Fibroblast of lung (primary cell): ENCODE measurements at places on chromosomes 3 and 15. TPM values are rescaled to one million over a fixed set of nuclear protein-coding genes. Genes with fewer than 3 reads are reported as not detected.
A peak's percentile ranks its signal among the peaks of the same experiment; 100 is the strongest.

- no peak overlapping the region for H3K4me3 ChIP-seq
- H3K36me3 ChIP-seq, result no peaks in the 10 kb centered on the region
- H3K27ac ChIP-seq, result no peak overlapping the region
- no peaks in the 10 kb centered on the region for H3K27me3 ChIP-seq
- DNase-seq, result no peak
Measured at GRCh38 chr15:67873777-67874176, 33.9 kb upstream of the RNU6-1 start.

DNA sequence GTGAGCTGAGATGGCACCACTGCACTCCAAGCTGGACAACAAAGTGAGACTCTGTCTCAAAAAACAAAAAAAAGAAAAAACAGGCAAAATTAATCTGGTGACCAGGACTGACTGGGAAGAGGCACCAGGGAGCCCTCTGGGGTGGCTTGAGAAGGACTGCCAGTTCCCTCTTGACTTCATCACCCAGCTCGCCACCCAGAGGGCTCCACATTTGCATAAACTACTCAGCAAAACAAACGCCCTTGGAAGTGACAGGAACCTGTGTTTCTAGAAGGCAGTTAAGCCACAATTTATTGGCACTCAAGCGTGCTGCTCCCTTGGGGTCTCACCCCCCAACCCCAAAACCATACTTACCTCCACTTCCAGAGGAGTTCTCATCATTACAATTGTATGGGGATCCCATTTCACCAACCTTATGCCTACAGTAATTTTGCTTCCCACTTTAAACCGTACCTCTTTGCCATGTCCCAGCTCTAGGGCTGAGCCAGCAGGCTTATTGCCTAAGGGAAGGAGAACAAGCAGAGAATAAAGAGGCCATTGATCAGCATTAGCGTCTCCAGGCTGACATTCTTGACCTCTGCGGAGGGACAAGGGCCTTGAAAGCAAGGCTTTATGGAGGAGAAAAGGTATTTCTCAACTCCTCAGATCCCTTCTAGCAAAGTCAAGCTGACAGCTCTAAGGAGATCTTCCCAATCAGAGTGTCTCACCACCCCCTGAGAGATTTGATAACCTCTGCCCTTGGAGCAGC is 357.4 kb downstream of the SHQ1 start:
- H3K4me1 ChIP-seq, result peaks cover 19% of the 10 kb centered on the region
- H3K4me3 ChIP-seq, result no peak overlapping the region
- peaks cover 2% of the 10 kb centered on the region for H3K27me3 ChIP-seq
- no peak overlapping the region for H3K27ac ChIP-seq

DNA sequence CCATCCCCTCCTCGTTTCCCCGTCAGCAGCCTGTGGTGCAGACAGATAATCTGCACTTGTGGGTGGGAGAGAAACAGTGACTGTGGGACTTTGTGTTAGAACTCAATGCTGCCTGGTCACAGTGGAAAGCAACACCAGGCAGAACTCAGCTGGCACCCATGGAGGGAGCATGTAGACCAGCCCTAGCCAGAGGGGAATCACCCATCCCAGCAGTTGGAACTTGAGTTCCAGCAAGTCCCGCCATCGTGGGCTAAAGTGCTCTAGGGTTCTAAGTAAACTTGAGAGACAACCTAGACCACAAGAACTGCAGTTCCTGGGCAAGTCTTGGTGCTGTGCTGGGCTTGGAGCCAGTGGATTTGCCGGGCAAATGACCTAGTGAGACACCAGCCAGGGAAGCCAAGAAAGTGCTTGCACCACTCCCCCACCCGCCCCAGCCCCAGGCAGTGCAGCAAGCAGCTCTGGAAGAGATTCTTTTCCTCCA is 24.4 kb downstream of the ISG20 start:
- DNase-seq, result peak; percentile 10
- no peaks in the 10 kb centered on the region for H3K4me1 ChIP-seq
- H3K27me3 ChIP-seq, result no peaks in the 10 kb centered on the region
- no peaks in the 10 kb centered on the region for H3K36me3 ChIP-seq

- peak; percentile 2 for DNase-seq
- no peaks in the 10 kb centered on the region for H3K36me3 ChIP-seq
- H3K4me1 ChIP-seq, result no peaks in the 10 kb centered on the region
- H3K27me3 ChIP-seq, result no peaks in the 10 kb centered on the region
- H3K4me3 ChIP-seq, result no peak overlapping the region
Measured at GRCh38 chr3:168812234-168812633, 716.5 kb upstream of the GOLIM4 start.

- no peak overlapping the region for H3K4me3 ChIP-seq
- H3K4me1 ChIP-seq, result peaks cover 9% of the 10 kb centered on the region
- H3K27ac ChIP-seq, result peak overlapping the region; percentile 30
- H3K36me3 ChIP-seq, result no peaks in the 10 kb centered on the region
- H3K27me3 ChIP-seq, result no peaks in the 10 kb centered on the region
Measured at GRCh38 chr15:99703603-99704443, 29.4 kb downstream of the LYSMD4 start.

DNA sequence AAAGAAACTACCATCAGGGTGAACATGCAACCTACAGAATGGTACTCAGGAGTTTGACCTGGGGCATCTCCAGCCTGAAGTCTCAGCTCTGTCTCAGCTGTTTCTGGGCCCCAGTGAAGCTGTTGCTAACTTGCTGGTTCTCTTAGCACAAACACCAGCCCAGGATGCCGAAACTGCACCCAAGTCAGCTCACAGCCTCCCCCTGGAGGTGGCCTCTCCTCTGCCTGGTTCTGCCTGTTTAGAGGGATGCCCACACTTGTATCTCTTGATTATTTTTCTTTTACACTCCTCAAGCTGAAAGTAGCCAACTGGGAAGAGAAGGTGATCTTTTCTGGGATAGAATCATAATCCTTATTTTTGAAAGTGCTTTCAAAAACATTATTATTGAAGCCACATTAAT is 289.0 kb upstream of the RASGRP1 start:
- H3K36me3 ChIP-seq, result no peaks in the 10 kb centered on the region
- no peaks in the 10 kb centered on the region for H3K27me3 ChIP-seq
- no peak overlapping the region for H3K4me3 ChIP-seq

DNA sequence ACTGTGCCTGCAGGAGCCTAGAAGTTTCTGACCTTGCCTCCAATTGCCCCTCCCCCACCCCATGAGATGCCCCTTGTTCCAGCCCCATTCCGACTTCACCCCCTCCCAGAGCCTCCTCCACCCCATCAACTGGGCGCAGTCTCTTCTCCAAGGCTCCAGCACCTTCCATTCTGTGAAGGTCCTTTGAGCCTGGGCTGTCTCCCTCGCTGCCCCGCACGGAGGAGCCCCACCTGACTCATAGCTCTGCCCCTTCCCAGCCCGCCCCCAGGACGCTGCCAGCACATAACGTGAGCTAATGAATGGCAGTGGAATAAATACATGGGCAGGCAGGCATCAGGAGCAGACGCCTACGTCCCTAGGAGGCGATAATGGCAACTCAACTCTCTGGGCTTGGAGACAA is 113.1 kb downstream of the NUP210 start:
- DNase-seq, result no peak
- no peaks in the 10 kb centered on the region for H3K4me1 ChIP-seq
- H3K36me3 ChIP-seq, result no peaks in the 10 kb centered on the region

GRCh38 chr3:192339214-192339613 is 388.1 kb downstream of the FGF12 start:
- H3K36me3 ChIP-seq, result no peaks in the 10 kb centered on the region
- H3K4me1 ChIP-seq, result no peaks in the 10 kb centered on the region
- no peak for DNase-seq

DNA sequence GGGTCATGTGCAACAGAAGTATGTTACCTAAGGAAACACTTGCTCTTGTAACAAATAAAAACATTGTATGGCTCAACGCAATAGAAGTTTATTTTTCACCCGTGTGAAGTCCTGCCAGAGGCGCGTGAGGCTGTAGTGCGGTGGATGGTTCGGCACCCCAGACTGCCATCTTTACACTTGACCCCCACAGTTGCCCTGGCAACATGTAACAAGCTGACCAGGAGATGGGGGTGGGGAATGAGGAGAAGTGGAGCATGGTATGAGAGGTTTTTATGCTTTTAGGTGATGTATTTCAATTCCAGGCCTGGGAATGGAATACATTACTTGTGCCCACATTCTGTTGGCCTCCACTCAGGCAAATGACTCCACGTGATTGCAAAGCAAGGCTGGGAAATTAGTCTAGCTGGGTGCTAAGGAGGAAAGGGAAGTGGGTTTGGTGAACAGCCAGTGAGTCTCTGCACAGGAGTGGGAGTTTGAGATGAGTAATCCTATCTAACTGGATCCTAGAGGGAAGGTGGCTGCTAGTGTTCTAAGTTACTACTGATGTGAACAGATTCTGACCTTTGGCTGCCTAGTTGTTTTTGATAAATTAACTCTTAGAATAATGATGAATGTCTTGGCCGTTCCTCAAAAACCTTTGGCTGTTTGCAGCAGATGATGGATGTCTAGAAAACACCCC is 33.8 kb upstream of the GREM1 start:
- H3K4me1 ChIP-seq, result peaks cover 21% of the 10 kb centered on the region
- no peaks in the 10 kb centered on the region for H3K27me3 ChIP-seq
- peak; percentile 99 for DNase-seq
- no peak overlapping the region for H3K4me3 ChIP-seq
- H3K27ac ChIP-seq, result peak overlapping the region; percentile 1
- H3K36me3 ChIP-seq, result no peaks in the 10 kb centered on the region

DNA sequence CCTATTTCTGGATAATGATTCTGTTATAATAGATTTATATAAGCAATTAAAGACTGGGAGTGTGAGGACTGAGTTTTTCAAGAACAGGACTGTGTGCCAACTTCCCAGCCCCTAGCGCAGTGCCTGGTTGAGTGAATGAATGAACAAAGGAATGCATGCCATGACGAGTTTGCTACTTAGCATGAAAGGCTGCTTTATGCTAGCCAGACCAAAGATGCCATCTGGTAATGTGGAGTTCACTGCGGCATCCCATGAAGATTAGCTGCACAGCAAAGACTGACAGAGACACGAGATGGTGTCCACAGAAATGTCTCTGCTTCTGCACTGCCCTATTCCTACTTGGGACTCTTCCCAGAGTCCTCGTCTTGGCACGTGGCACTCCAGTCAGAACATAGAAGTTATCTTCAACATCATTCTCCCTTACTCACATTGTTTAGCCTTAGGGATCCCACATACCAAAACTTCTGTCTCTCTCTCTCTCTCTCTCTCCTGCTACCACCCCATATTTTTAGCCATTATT is 283.9 kb upstream of the CTNNB1 start:
- no peaks in the 10 kb centered on the region for H3K27me3 ChIP-seq
- no peak overlapping the region for H3K27ac ChIP-seq
- no peaks in the 10 kb centered on the region for H3K4me1 ChIP-seq
- no peaks in the 10 kb centered on the region for H3K36me3 ChIP-seq
- DNase-seq, result no peak

DNA sequence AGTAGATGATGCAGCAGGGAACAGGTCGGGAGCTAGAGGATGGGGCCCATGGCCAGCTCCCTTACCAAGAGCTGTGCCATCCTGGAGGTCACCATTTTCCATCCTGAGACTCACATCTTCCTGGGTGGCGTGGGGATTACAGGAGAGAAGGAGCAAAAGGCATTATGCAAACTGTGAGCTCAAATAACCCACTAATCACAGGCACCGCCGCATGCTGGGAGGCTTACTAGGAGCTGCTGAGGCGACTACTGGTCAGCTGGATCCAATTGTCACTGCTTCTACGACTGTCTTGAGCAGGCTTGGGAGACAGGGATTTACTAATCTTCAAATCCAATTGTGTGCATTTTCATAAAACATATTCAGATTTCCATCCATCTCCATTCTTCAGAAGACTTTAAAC is 12.5 kb upstream of the KBTBD12 start:
- H3K4me3 ChIP-seq, result no peak overlapping the region
- H3K27me3 ChIP-seq, result no peaks in the 10 kb centered on the region
- no peak overlapping the region for H3K27ac ChIP-seq
- H3K4me1 ChIP-seq, result no peaks in the 10 kb centered on the region
- no peaks in the 10 kb centered on the region for H3K36me3 ChIP-seq
- no peak for DNase-seq

DNA sequence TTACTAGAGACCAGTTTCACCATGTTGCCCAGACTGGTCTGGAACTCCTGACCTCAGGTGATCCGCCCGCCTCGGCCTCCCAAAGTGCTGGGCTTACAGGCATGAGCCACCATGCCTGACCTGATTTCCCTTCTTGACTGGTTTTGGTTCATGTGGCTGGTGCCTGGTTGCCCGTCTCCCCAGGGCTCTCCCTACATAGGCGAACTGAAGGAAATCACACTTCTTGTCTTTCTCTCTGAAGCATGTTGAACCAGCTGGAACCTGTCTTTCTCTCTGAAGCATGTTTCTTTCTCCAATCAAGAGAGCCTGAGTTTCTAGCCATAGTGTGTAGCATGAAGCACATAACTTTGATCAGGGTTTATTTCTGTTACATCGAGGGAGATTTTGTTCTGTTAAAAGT is 16.3 kb upstream of the SAMD7 start:
- DNase-seq, result no peak
- no peaks in the 10 kb centered on the region for H3K27me3 ChIP-seq
- H3K4me3 ChIP-seq, result no peak overlapping the region
- no peaks in the 10 kb centered on the region for H3K4me1 ChIP-seq
- H3K36me3 ChIP-seq, result no peaks in the 10 kb centered on the region

DNA sequence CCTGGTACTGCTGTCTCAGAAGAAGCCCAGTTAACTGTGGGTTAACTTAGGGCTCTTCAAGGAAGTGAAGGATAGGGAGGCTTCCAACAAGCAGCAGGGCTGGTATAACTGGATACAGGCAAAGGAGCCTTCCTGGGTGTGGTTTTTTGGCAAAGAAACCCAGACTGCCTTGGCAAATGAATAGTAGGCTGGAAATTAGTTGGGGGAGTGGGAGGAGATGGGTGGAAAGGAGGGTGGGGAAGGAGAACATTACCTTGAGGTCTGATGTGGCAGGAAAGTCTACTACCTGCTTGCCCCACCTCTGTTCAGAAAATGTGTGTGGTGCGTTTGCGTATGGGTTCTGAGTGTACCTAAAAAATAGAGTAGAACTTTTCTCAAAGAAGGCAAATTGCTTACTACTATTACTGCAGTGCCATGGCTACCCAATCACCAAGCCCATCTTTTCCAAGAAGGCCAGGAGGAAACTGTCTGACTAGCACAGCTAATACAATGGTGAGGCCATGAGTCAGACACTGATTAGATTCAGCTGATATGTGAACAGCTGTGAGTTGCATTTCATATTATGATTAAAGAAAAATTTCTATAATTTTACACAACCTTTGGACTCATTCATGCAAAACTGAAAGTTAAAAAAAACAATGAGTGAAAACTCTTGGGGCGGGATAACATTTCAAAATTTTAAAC is 55.2 kb downstream of the SPTSSB start:
- H3K4me3 ChIP-seq, result no peak overlapping the region
- no peak overlapping the region for H3K27ac ChIP-seq
- H3K4me1 ChIP-seq, result no peaks in the 10 kb centered on the region
- no peaks in the 10 kb centered on the region for H3K36me3 ChIP-seq
- no peaks in the 10 kb centered on the region for H3K27me3 ChIP-seq

GRCh38 chr15:69861331-69862171 is 236.2 kb downstream of the TLE3 start:
- H3K27ac ChIP-seq, result no peak overlapping the region
- DNase-seq, result no peak
- H3K4me1 ChIP-seq, result no peaks in the 10 kb centered on the region
- H3K4me3 ChIP-seq, result no peak overlapping the region
- no peaks in the 10 kb centered on the region for H3K36me3 ChIP-seq
- H3K27me3 ChIP-seq, result no peaks in the 10 kb centered on the region

The CRABP1 gene
- total RNA-seq, result not detected in 2 replicates

The PRR23A gene
- not detected in 2 replicates for total RNA-seq

The SLC9C1 gene
- under 0.01 TPM in 1 of 2 replicates, not detected in the other for total RNA-seq

The TTC21A gene
- 1.5 and 2.1 TPM in 2 replicates for total RNA-seq

The CATSPER2 gene
- total RNA-seq, result 1.0 and 2.3 TPM in 2 replicates

The SPSB4 gene
- total RNA-seq, result not detected in 2 replicates

The IQCF5 gene
- not detected in 2 replicates for total RNA-seq

The OIP5 gene
- 0.26 and 2.0 TPM in 2 replicates for total RNA-seq

The AHSG gene
- not detected in 2 replicates for total RNA-seq

The CLEC3B gene
- total RNA-seq, result 20.0 and 56.3 TPM in 2 replicates

The LARP6 gene
- 72.9 and 108 TPM in 2 replicates for total RNA-seq

The TEX55 gene
- not detected in 2 replicates for total RNA-seq

The INSYN1 gene
- total RNA-seq, result 1.2 and 1.3 TPM in 2 replicates
